ENCODE measurements at places on chromosomes 5 and 9.
A peak's percentile ranks its signal among the peaks of the same experiment; 100 is the strongest.

DNA sequence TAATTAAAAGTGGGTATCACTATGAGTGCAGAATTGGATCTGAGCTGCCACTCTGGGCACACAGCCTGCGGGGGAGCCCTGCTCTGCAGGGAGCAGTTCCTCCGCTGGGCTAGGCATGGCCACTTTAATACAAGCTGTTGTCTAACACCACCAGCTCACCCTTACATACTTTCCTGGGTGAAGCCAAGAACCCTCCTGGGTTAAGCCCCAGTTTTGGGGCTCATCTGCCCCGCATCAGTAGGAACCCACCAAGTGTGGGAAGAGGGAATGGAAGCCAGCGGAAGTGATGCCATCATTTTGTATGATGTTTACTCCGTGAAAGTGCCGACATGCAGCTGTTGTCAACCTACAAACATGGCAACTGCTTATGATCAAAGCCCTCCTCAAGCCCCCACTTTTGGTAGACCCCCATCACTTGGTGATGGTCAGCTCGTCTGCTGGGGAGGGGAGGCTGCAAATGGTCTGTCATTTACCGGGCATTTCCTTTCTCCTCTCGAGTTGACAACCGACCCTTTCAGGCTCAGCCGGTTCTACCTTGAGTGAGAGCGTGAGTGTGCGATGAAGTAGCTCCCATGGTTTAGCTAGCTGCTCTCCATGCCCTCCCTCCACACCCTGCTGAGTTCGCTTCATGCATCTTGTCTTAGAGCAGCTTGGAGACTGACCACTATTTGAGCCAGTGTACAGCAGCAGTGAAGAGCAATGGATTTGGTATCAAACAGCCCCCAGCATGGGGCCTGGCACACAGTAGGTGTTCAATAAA, 95.3 kb upstream of the IER5L start:
- no peak for DNase-seq

GRCh38 chr5:150853561-150853960, 7.2 kb downstream of the IRGM start:
- no peak for DNase-seq

DNA sequence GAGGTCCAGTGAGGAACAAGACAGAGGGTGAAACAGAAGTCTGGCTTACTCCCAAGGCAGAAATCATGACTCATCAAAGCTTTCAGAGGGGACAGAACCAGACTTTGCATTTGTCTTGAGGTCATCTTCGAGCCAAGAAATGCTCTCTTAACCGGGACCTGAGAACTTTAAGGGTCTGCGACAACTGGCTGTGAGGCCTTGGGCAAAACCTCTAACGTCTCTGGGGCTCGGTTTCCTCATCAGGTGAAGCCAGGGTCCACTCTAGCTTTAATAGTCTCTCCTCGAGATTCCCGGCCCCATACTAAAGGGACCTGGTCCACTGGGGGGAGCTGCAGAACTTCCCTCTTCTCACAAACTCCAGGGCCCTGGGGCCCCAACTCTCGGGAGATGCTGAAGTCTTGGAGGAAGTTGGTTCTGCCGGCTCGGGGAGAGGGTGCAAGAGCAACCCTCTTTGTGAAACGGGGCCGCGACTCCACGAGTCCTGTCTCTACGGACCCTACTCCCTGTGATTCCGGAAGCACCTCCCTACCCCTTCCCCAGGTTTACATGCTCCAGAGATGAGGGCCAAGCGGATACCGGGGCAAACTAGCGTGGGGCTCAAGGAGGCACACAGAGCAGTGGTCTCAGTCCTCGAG, 2.6 kb downstream of the GLIS3 start:
- DNase-seq = no peak

- no peak for DNase-seq
These were observed 711.1 kb upstream of the CHD1 start for GRCh38 chr5:99639905-99640304.

- peak; percentile 20 for DNase-seq
These were observed 63.3 kb downstream of the FREM1 start for GRCh38 chr9:14846871-14847311.

DNA sequence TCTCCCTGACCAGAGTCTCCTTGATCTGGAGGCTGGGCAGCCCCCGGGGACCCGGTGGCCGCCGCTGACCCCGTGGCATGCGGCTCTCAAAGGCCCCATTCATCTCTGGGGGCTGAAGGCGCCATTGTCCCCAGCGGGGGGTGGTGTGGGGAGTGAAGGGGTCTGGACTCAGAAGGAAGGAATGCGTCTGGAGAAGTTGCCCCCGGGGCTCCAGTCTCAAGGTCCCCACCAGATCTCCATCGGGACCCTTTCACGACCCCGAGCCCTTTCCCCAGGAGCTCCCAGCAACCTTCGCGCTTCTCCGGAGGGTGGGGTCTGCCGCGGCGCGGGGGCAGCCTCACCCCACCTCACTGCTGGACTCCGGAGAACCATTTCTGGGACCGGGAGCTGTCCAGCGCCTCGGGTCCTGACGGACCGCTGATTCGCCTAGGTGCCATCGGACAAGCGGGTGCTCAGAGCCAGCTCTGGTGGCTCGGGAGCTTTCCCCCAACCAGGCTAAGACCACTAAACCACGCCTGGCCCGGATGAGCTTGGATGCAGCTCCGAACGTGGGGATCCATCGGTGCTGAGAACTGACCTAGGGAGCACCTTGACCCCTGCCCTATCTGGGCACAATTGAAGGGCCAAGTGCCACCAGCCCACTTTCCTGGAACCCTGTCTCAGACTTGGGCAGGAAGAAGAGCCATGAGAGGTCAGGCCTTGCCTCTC, 5.1 kb upstream of the PCDH1 start:
- DNase-seq = no peak

GRCh38 chr9:107193251-107193650, 89.8 kb upstream of the RAD23B start:
- no peak for DNase-seq

GRCh38 chr5:73388306-73388684, 60.3 kb downstream of the FOXD1 start:
- DNase-seq = no peak

DNA sequence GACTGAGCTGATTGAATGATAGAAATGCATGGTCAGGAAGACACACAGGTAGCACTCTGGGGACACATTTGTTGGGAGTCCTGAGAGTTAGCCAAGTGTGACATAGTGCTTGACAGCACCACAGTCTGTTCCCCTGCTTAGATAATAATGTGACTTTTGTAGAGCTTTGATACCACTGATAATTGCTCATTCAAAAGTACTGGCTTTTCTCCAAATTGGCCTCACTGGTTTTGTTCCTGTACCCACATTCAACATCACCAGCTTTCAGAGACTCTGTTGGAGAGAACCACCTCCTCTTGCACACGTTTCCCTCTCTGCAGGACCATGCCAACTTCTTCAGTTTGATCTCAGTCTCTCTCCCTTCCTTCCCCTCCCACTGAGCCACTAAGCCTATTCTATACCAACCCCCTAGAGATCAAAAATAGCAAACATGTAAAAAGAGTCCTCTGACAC, 52.5 kb upstream of the IL7R start:
- DNase-seq = no peak

GRCh38 chr9:20884985-20885593, 146.4 kb downstream of the HACD4 start:
- DNase-seq = peak; percentile 35

DNA sequence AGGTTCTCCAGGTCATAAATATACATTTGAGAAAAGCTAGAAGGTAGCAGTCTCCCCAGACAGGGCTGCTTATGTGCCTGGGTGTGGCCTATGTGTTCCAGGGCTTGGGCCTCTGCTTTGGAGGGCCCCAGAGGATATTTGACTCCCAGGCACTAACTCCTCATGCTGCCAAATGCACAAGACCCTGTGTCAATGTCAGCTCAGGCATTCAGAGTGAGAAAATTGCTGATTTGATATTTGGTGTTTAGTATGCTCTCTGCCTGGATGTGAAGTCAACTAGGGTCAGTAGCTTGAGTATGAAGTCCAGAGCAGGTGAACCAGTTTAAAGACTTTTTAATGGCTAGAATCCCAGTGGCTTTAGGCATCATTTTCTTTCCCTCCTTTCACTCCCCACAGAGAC, 57.5 kb upstream of the IL7R start:
- no peak for DNase-seq

GRCh38 chr5:35904443-35905132, 33.8 kb downstream of the CAPSL start:
- DNase-seq = no peak

DNA sequence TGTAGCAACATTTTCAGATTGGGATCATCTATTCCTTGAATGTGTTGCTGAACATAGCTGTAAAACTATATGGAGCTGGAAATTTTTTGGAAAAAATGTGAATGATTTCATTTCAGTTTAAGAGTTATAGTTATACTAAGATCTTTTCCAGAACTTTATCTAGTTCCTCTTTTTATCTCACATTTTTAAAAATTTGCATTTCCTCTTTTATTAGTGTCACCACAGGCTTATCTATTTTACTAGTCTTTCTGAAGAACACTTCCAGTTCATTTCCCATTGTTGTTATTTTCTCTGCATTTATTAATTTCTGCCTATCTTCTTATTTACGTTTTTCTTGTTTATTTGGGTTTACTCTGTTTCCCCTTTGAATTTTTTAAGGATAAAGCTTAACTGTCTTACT, 46.0 kb upstream of the FSTL4 start:
- no peak for DNase-seq

DNA sequence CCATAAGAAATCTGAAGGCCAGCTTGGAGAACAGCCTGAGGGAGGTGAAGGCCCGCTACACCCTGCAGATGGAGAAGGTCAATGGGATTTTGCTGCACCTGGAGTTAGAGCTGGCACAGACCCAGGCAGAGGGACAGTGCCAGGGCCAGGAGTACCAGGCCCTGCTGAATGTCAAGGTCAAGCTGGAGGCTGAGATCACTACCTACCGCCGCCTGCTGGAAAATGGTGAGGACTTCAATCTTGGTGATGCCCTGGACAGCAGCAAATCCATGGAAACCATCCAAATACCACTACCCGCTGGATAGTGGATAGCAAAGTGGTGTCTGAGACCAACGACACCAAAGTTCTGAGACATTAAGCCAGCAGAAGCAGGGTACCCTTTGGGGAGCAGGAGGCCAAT, 100.5 kb upstream of the MAN2A1 start:
- DNase-seq = no peak

- DNase-seq = no peak
These were observed 95.4 kb upstream of the ERCC6L2 start for GRCh38 chr9:95780121-95780520.
